ENCODE measurements at places on chromosomes 16 and 17. TPM values are rescaled to one million over a fixed set of nuclear protein-coding genes. Genes with fewer than 3 reads are reported as not detected.

The NPTX1 gene
- total RNA-seq, result 22.7 TPM

DNA sequence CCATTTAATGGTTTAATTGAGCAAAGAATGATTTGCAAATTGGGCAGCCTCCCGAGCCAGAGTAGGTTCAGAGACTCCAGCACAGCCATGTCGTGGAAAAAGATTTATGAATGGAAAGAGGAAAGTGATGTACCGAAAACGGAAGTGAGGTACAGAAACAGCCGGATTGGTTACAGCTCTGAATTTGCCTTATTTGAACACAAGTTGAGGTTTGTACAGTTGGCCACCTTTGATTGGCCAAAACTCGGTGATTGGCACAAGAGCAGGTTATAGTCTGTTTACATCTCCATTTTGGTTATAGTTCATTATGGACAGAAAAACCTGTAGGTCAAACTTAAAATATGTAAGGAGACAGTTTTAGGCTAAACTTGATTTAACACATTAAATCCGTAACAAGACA, 44.5 kb downstream of the TENT4B start:
- H3K27ac ChIP-seq, result no peak overlapping the region
- peaks cover 2% of the 10 kb centered on the region for H3K36me3 ChIP-seq
- peaks cover 70% of the 10 kb centered on the region for H3K4me1 ChIP-seq
- H3K4me3 ChIP-seq, result no peak overlapping the region
- no peak for DNase-seq
- no peaks in the 10 kb centered on the region for H3K27me3 ChIP-seq

The GPRC5B gene
- total RNA-seq, result 0.11 TPM

DNA sequence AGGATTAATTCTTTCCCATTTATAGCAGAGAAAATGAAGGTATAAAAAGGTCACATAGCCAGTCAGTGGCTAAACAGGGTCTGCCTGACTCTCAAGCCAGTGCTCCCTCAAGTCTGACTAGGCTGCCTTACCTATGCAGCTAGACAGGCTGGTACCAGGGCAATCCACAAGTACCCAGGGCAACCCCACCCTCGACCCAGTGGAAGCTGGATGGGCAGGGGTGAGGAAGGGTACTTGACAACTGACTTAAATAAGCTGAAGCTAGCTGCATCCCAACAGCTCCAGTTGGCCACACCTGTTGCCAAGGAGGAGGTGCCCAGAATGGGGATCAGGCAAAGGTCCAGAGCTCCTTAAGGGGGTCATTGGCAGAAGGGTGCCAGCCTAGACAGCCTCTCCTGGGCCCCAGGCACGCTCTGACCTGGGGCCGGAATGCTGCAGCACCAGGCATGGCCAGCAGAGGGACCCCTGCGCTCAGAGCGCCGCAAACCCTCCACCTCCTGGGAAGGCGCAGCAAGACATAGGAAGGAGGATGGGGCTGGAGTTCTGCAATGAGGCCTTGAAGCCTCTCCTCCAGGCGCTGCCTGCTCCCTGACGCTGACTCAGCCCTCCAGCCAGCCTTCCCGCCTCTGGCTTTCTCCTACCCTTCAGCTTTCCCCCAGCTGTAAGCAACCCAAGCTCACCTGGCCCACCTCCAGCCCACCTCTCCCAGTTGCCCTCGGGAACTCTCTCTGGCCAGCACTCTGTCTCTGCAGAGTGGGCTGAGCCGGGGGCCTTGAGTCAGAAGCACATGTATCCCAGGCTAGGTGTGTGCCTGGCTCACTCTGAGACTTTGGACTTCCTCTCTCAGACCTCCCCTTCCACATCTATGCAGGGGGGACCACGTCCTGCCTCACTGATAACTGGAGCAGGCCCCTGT, 28.8 kb downstream of the MPP2 start:
- H3K27me3 ChIP-seq, result no peaks in the 10 kb centered on the region
- peak; percentile 79 for DNase-seq
- H3K36me3 ChIP-seq, result no peaks in the 10 kb centered on the region
- H3K4me1 ChIP-seq, result no peaks in the 10 kb centered on the region

DNA sequence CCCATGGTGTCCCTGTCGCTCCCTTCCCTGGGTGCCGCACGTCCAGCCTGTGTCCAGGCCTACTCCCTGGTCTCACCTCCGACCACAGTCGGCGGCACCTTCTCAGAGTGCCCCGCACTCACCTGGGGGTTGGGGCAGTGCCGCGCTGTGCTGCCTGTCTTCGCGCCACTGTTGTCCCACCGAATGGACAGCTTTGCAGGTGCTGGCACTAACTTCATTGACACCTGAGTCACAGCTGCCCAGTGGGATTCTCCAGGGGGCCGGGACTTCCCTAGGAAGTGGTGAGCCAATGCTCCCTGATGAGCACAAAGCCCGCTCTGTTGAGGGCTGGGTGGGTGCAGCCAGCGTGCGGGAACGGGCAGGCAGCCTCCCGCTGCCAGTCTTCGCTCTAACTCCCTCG, 24.3 kb upstream of the DBNDD1 start:
- H3K4me1 ChIP-seq, result peaks cover 4% of the 10 kb centered on the region
- H3K4me3 ChIP-seq, result no peak overlapping the region
- peaks cover 5% of the 10 kb centered on the region for H3K36me3 ChIP-seq
- H3K27ac ChIP-seq, result no peak overlapping the region
- DNase-seq, result no peak

The CLUH gene
- total RNA-seq, result 107 TPM

The ITGAD gene
- total RNA-seq, result not detected

The PRSS53 gene
- total RNA-seq, result 4.0 TPM
